Epithelial cell of proximal tubule (primary cell): ENCODE measurements at places on chromosomes 1 and 21. TPM values are rescaled to one million over a fixed set of nuclear protein-coding genes. Genes with fewer than 3 reads are reported as not detected.

DCST1 gene
- total RNA-seq, result not detected in 2 replicates

S100A7 gene
- not detected in 2 replicates for total RNA-seq

ERVH48-1 gene
- total RNA-seq, result not detected in 2 replicates

RIMS3 gene
- total RNA-seq, result 1.8 and 4.2 TPM in 2 replicates
